ENCODE measurements at places on chromosomes 13 and 19.

- DNase-seq = no peak
Measured at GRCh38 chr13:51760592-51760991, 43.4 kb downstream of the DHRS12 start.

GRCh38 chr19:55369653-55370304 lies 484 bp downstream of the IL11 start:
- no peak for DNase-seq

DNA sequence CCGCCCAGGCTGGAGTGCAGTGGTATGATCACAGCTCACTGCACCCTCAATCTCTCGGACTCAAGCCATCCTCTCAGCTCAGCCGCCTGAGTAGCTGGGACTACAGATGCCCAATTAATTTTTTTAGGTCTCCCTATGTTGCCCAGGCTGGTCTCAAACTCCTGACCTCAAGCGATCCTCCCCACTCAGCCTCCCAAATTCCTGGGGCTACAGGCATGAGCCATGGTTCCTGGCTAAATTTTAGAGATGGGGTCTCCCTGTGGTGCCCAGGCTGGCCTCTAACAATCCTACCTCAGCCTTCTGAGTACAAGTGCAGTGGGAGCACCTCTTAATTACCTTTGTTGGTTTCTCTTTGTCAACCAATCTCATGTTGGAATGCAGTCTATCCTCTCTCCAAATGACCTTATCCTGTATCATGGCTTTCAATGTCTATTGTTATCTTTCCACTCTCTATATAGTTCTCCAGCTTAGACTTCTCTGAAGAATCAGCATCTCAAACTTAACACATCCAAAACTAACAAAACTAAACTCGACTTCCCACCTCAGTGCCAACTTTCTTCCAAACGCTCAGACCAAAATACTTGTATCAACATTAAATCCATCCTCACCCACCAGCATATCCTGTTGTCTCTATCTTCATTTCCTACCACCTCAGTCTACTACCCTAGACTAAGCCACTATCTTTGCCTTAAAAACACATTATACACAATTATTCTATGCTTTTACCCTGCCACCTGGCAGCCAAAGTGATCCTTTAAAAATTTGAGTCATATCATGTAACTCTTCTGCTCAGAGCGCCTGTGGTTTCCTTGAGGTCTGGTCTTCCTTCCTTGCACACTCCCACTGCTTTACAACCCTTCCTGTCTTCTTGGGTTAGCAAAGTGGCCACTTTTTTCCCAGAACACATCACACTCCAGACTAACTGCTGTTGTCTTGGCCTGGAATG lies 6.7 kb downstream of the TPT1 start:
- DNase-seq = peak; percentile 66

GRCh38 chr13:44402899-44403445 lies 29.3 kb downstream of the SERP2 start:
- no peak for DNase-seq

GRCh38 chr13:41061914-41062837 lies 867 bp downstream of the WBP4 start:
- no peak for DNase-seq

GRCh38 chr13:89066868-89067466 lies 1395.8 kb downstream of the SLITRK5 start:
- peak; percentile 12 for DNase-seq

GRCh38 chr13:40161931-40162330 lies 504.5 kb downstream of the FOXO1 start:
- DNase-seq = no peak

- DNase-seq = no peak
Measured at GRCh38 chr19:31459430-31459829, 110.2 kb upstream of the TSHZ3 start.
